ENCODE measurements at places on chromosomes 3 and 15.

GRCh38 chr15:79349525-79349924 lies 38.6 kb downstream of the TMED3 start:
- DNase-seq, result no peak

GRCh38 chr3:124282751-124283651 lies 291.1 kb upstream of the ROPN1 start:
- DNase-seq, result no peak

- DNase-seq, result no peak
Measured at GRCh38 chr3:140117096-140117526, 182.1 kb downstream of the CLSTN2 start.

DNA sequence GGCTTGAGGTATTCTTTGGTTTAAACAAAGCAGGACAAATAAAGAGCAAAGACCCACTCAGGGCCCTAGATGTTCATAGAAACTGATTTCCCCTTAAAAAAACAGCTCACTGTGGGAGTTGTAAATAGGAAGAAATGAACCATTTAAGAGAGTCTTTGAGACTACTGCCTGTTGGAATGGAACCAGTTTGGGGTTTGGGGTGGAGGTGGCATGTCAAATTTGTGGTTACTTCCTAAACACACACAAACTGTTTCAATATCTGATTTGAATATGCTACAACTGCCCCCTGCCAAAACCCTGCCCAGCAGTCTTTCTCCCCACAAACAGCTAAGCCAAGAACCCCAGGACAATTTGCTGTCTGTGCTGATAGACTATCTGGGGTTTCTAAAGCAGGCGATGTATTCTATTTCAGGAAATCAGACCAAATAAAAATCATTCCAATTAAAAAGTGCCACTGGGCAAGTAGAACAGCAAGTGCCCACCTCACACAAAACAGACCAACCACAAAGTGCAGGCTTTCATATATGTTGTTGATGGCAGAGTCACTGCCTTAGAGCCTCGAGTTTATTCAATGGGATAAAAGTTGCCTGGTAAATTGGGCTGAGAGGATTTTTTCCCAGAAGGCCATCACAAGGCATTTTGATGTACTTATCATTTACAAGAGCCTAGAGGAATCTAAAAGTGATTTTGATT lies 293.9 kb upstream of the PROK2 start:
- DNase-seq, result no peak

DNA sequence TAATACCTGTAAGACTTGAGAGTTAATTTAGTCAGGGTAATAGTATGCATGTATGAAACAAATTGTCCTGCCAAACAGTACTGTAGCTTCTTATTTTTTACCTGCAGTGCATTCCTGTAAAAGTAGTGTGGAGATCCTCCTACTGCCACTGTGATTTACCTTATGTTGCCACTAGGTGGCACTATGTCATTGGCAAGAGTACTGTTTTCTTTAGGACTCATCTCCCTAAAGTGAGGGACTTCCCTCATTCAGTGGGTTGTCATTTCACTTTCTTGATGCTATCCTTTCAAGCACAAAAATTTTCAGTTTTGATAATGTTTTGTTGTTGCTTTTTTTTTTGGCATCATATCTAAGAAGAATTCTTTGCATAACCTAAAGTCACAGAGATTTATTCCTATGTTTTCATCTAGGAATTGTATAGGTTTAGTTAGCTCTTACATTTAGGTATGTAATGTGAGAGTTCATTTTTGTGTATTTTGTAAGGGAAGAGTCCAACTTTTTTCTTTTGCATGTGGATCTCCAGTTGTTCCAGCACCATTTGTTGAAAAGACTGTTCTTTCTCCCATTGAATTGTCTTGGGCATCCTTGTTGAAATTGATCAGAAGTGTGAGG lies 105.7 kb downstream of the AKAP13 start:
- DNase-seq, result peak; percentile 23

DNA sequence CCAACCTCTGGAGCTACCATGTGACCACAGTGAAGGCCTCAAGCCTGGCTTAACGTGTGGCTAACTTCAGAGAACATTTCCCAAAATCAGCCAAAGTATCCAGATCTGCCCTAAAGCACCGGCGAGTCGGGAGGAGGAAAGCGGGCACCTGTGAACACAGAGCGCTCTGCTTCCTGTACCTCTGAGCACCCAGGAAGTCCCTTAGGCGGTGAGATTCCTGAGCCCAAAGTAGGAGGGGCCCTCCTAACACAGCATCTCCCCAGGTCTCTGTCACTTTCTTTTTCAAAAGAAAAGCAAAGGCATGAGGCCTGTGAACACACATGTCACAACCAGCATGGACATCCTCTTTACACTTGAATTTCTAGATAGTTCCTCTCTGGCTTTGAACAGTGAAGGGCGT lies 944 bp upstream of the EIF4E3 start:
- peak; percentile 34 for DNase-seq

- DNase-seq, result no peak
Measured at GRCh38 chr3:34357461-34357860, 559.0 kb downstream of the PDCD6IP start.

- DNase-seq, result no peak
Measured at GRCh38 chr15:37058316-37058985, 41.9 kb downstream of the MEIS2 start.

GRCh38 chr3:13533885-13534301 lies 15.0 kb upstream of the FBLN2 start:
- no peak for DNase-seq

DNA sequence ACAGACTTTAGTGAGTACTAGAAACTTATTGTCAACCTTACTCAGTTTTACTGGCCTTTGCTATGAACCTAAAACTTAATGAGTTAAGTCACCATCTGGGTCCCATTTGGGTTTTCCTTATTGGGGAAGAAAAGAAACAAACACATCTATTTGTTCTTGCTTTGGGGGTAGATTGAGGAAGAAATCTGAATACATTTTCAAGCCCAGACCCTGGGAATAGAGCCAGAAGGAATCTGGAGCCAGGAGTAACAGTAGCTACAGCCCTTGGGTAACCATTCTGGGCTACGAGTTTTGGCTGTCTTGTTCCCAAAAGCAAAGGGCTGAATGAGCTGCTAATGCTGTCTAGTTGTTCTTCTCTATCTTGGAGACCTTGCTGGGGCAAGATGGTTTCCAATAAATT lies 16.5 kb downstream of the SLC12A1 start:
- no peak for DNase-seq

- DNase-seq, result no peak
Measured at GRCh38 chr3:83802801-83803200, 1156.0 kb upstream of the CADM2 start.

- no peak for DNase-seq
Measured at GRCh38 chr3:5464649-5465048, 277.1 kb downstream of the EDEM1 start.

GRCh38 chr3:13718436-13718835 lies 161.4 kb downstream of the WNT7A start:
- DNase-seq, result no peak

All from activated T-helper 1 cell treated with anti-CD3 and anti-CD28 coated beads, Interleukin-2, amount 50 U/mL, for 16 hours (primary cell).